ENCODE measurements at places on chromosomes 2 and 18.

DNA sequence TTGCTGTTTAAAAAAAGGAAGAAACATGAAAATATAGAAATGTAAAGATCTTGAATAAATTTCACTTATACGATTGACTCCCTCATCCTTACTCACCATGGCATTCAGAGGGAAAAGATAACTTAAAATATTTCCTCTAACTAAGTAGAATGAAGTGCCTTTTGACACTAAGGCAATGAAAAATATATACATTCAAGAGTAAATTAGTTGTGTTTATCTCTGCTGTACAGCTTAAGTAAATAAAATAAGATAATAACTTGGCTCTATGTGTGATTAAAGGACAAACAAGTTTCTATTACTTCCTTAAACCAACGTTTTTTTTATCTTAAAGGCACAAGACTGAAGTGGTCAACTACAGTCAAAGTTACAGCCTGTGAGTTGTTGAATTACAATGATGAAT is 142.3 kb upstream of the LRRTM4 start:
- DNase-seq: no peak

DNA sequence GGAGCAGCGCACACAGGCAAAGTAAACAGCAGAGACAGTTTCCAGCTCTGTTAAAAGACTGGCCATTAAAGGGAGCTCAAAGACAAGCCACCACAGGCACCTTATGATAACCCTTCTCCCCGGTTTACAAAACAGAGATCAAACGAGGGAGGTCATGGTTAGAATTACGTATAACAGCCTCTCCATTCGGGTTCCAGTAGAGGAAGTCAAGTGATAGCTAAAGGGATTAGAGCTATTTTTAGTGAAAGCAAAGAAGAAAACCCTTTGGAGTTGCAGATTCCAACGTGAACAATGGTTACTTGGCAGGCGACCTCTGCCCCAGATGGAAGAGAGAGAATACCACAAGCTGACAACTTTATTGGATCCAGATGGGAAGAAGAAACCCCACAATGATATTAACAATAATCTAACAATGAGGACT is 31.2 kb upstream of the EDAR start:
- DNase-seq: no peak

- DNase-seq: no peak
These were observed 95.4 kb downstream of the MTA3 start for GRCh38 chr2:42663828-42664227.

DNA sequence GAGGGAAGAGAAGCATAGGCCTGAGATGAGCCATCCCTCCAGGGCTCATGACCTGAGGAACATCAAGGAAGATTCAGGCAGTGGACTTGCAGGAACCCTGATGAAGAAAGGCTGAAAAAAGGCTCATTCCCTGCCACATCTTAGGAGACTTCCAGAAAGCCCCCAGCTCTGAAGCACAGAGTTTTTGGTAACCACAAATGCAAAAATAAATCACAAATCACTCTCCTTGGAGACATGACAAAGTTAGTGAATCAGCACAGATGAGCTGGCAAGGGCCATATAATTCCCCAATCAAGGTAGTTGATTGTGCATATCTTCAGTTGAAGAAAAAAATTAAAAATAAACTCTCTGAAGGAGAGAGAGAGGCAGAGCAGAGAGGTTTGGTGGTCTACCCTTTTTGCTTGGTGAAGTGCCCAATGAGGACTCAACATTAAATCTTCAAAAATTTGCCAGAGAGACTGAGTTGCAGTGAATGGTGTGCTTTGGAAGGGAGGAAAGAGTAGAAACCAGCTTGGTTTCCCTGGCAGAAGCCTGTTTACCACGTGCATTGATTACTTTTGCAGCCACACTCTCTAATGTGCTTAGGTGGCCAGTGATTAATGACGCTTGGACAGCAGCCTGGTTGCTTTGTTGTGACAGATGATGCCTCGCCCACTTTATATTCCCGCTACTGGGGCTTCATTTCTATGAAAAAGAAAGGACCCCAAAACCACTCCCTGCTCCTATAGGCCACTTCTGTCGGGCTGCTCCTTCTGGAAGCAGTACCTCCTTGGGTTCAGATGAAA is 257.4 kb upstream of the SLC14A2 start:
- no peak for DNase-seq
